ENCODE measurements at places on chromosomes 12 and 14.

GRCh38 chr12:116146386-116146785, 131.1 kb downstream of the MED13L start:
- no peak for DNase-seq

GRCh38 chr12:5499566-5500330, 67.8 kb downstream of the NTF3 start:
- DNase-seq: peak; percentile 63

DNA sequence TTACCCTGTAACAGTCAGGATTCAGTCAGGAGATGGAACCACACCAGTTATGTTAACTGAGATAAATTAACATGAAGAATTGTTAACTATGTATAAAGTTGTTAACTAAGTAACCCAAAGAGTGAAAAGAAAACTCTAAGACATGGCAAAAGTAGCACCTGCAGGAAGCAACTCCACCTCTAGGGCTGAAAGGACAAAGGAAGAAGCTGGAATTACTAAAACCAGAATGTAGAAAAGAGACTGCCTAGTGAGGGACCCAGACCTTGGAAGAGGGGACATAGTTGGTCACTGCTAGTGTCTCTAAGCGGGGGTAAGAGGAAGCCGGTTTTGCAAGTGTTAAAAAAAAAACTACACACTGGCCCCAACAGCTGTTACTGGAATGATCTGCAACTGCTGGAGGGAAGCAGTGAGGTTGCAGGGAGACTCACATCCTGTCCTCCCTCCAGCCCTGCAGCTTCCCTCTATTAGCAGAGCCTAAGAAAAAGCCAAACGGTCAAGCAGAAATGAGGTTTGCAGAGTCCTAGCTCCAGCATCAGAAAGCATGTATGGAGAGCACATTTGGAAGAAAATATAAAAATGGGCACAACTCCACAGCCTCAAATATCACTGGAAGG, 39.8 kb downstream of the GPR135 start:
- DNase-seq: peak; percentile 34

- no peak for DNase-seq
Observed at GRCh38 chr14:90797919-90798318, 18.3 kb downstream of the TTC7B start.

- DNase-seq: no peak
Observed at GRCh38 chr14:102731871-102732800, 45.1 kb upstream of the TRAF3 start.

- DNase-seq: no peak
Observed at GRCh38 chr14:85301506-85301905, 228.4 kb upstream of the FLRT2 start.

DNA sequence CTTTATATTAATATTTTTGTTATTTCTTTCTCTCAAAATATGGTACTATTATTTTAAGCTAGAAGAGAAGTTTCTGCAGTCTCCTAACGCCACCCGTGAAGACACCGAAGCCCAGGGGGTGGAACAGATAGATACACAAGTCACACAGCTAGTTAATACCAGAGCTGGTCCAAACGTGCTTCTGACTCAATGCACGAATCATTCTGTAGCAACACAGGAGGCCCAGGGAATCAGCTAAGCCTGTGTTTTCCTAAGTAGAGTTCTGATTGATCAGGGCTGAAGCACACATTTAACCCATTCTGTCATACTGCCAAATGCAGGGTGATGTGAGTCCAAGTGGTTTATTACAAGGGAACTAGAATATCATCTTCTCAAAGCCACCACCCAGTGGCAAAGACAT, 116.9 kb upstream of the PWP1 start:
- DNase-seq: peak; percentile 44

GRCh38 chr14:56494167-56494566, 85.4 kb upstream of the TMEM260 start:
- DNase-seq: no peak
